Activated naive CD4-positive, alpha-beta T cell treated with anti-CD3 and anti-CD28 coated beads for 36 hours (primary cell): ENCODE measurements at places on chromosomes 12 and 14.

DNA sequence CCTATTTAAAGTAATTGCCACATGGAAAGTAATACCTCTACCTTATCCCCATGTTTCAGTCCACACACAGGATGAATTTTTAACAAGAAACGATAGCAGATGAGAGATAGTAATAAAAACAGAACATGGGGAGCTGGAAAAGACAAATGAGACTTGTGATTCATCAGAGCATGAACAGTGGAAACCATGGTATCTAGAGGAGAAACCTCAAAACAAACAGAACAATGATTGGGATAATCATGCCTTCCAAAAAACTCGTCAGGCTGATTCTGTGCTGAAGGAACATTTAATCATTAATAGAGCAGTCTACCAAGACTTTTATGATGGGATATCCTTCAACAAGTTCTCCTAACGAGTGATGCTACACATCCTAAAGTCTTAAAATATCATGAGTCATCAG, 1390.7 kb downstream of the FSCB start:
- H3K27ac ChIP-seq, result no peak overlapping the region
- no peaks in the 10 kb centered on the region for H3K4me1 ChIP-seq
- DNase-seq, result no peak
- H3K4me3 ChIP-seq, result no peak overlapping the region
- no peaks in the 10 kb centered on the region for H3K36me3 ChIP-seq

- H3K27ac ChIP-seq, result no peak overlapping the region
- H3K36me3 ChIP-seq, result no peaks in the 10 kb centered on the region
- no peaks in the 10 kb centered on the region for H3K27me3 ChIP-seq
- no peak for DNase-seq
- H3K4me3 ChIP-seq, result no peak overlapping the region
Observed at GRCh38 chr12:97957109-97957508, 494.5 kb downstream of the RMST start.

- peak; percentile 64 for DNase-seq
- no peaks in the 10 kb centered on the region for H3K36me3 ChIP-seq
- peaks cover 7% of the 10 kb centered on the region for H3K27me3 ChIP-seq
- no peak overlapping the region for H3K4me3 ChIP-seq
- H3K4me1 ChIP-seq, result no peaks in the 10 kb centered on the region
Observed at GRCh38 chr12:130013771-130014484, 110.1 kb upstream of the TMEM132D start.

- DNase-seq, result no peak
- no peak overlapping the region for H3K4me3 ChIP-seq
- no peaks in the 10 kb centered on the region for H3K4me1 ChIP-seq
- no peaks in the 10 kb centered on the region for H3K27me3 ChIP-seq
Observed at GRCh38 chr14:59333668-59334067, 131.5 kb downstream of the GPR135 start.

- no peaks in the 10 kb centered on the region for H3K27me3 ChIP-seq
- no peak for DNase-seq
- H3K36me3 ChIP-seq, result no peaks in the 10 kb centered on the region
- H3K27ac ChIP-seq, result no peak overlapping the region
Observed at GRCh38 chr12:25764892-25765291, 193.6 kb upstream of the RASSF8 start.

DNA sequence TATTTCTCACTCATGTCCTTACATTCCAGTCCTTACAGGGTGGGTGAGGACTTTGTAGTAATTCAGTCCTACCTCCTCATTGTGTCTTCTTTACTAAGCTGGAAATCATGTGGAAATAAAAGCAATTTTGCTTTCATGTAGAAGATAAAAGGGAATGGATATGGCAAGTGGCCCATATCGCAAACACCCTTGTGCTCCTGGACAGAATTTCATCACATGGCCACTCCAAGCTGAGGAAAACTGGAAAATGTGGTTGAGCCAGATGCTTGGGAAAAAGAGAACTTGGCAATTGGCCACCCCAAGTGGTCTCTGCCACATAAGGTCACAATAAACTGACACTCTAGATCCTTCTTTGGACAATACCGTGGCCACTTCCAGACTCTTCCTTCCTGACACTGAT, 64.2 kb upstream of the IFNG-AS1 start:
- H3K27ac ChIP-seq, result no peak overlapping the region
- H3K27me3 ChIP-seq, result no peaks in the 10 kb centered on the region
- peaks cover 3% of the 10 kb centered on the region for H3K4me1 ChIP-seq
- H3K36me3 ChIP-seq, result no peaks in the 10 kb centered on the region
- H3K4me3 ChIP-seq, result no peak overlapping the region

- H3K36me3 ChIP-seq, result peaks cover 28% of the 10 kb centered on the region
- no peak for DNase-seq
- H3K4me1 ChIP-seq, result no peaks in the 10 kb centered on the region
- H3K27me3 ChIP-seq, result no peaks in the 10 kb centered on the region
- H3K4me3 ChIP-seq, result no peak overlapping the region
Observed at GRCh38 chr12:123398550-123399254, 14.8 kb downstream of the KMT5A start.

DNA sequence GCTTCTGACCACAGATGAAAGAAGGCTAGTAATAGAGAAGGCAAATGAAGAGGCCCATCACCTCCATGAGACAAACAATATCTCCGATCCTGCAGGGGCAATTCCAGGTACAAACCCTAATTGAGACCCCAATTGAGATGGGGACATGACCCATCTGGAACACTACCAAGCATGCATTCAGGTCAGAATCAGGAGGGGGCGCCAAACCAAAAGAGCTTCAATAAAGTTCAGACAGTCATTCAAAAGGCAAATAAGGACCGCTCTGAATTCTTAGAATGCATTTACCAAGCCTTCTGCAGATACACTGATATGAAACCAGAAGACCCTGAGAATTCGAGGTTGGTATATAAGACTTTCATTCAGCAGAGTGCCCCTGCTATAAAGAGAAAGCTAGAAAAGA, 10.2 kb upstream of the EDDM3B start:
- no peaks in the 10 kb centered on the region for H3K4me1 ChIP-seq
- peak; percentile 62 for DNase-seq
- H3K4me3 ChIP-seq, result no peak overlapping the region
- no peaks in the 10 kb centered on the region for H3K36me3 ChIP-seq
- no peak overlapping the region for H3K27ac ChIP-seq
- no peaks in the 10 kb centered on the region for H3K27me3 ChIP-seq

GRCh38 chr12:70645494-70646317, 8.5 kb upstream of the PTPRB start:
- no peak overlapping the region for H3K27ac ChIP-seq
- no peaks in the 10 kb centered on the region for H3K36me3 ChIP-seq
- H3K4me3 ChIP-seq, result no peak overlapping the region
- peaks cover 15% of the 10 kb centered on the region for H3K27me3 ChIP-seq
- DNase-seq, result peak; percentile 7

GRCh38 chr14:70707138-70708038, 65.7 kb downstream of the TTC9 start:
- no peak overlapping the region for H3K27ac ChIP-seq
- H3K36me3 ChIP-seq, result no peaks in the 10 kb centered on the region
- no peaks in the 10 kb centered on the region for H3K4me1 ChIP-seq
- H3K27me3 ChIP-seq, result no peaks in the 10 kb centered on the region
- H3K4me3 ChIP-seq, result no peak overlapping the region
- DNase-seq, result peak; percentile 16

DNA sequence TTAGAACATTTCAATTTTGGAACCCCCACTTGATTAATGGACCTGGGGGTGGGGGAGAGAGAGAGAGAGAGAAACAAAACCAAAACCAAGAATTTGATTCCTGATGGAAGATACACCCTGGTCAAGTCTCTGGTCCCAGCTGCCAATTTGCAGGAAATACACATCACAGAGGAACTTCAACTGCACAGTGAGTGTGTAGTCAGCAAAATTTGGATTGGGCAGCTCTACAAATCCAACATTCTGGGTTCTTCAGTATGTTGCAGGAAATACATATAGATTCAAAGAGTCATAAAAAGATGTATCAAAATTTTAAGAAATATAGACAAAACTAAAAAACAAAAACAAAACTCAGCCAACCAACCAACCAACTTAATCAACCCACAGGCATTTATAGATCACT, 17.4 kb downstream of the DNAH10 start:
- no peaks in the 10 kb centered on the region for H3K36me3 ChIP-seq
- no peak overlapping the region for H3K4me3 ChIP-seq
- no peak for DNase-seq
- no peaks in the 10 kb centered on the region for H3K4me1 ChIP-seq

- H3K36me3 ChIP-seq, result no peaks in the 10 kb centered on the region
- DNase-seq, result peak; percentile 40
- no peaks in the 10 kb centered on the region for H3K27me3 ChIP-seq
- H3K4me3 ChIP-seq, result no peak overlapping the region
Observed at GRCh38 chr14:55339770-55340169, 68.5 kb downstream of the FBXO34 start.

DNA sequence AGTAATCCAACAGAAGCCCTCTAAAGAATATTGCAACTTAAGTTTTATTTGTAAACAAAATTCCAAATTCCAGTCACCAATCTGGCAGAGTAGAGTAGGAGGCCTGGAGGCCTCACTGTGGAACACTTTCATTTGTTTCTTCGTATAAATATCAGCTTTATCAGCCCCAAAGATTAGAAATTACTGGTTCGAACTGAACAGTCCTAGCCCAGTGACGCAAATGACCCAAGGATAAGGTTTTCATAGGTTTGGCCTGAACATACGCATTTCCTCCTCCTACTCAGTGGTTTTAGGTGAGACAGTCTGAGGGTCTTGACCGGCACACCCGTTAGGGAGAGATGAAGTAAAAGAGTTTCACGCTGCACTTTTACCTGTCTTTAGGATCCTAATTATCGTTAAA, 1.7 kb downstream of the CDC42BPB start:
- H3K4me3 ChIP-seq, result peak overlapping the region; percentile 49
- H3K4me1 ChIP-seq, result peaks cover 8% of the 10 kb centered on the region
- H3K27me3 ChIP-seq, result peaks cover 24% of the 10 kb centered on the region
- H3K36me3 ChIP-seq, result no peaks in the 10 kb centered on the region

DNA sequence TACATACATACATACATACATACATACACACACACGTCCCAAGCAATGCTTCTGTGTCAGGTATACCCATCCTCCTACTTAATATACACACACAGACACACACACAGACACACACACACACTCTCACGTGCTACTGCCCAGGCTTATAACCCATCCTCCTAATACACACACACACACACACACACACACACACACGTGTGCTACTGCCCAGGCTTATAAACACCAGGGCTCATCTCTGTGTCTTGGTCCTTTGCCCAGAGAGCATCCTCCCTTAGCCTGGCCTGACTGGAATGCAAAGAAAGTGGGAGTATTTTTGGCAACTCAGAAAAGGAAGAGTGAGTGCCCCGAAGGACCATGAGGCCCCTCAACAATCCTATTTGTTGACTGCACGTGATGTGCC, 129.0 kb downstream of the RBM19 start:
- H3K4me1 ChIP-seq, result no peaks in the 10 kb centered on the region
- no peaks in the 10 kb centered on the region for H3K27me3 ChIP-seq
- H3K27ac ChIP-seq, result no peak overlapping the region

GRCh38 chr12:14611640-14612203, 44.0 kb upstream of the PLBD1 start:
- H3K4me3 ChIP-seq, result no peak overlapping the region
- no peak for DNase-seq
- H3K27ac ChIP-seq, result no peak overlapping the region
- H3K27me3 ChIP-seq, result peaks cover 10% of the 10 kb centered on the region
- peaks cover 2% of the 10 kb centered on the region for H3K36me3 ChIP-seq

- H3K36me3 ChIP-seq, result no peaks in the 10 kb centered on the region
- H3K27me3 ChIP-seq, result peaks cover 11% of the 10 kb centered on the region
Observed at GRCh38 chr12:52266514-52266913, 7.9 kb upstream of the KRT86 start.

- no peak for DNase-seq
- H3K36me3 ChIP-seq, result peaks cover 6% of the 10 kb centered on the region
Observed at GRCh38 chr14:89340200-89341181, 76.5 kb downstream of the FOXN3 start.

GRCh38 chr14:105148604-105149145, 19.9 kb downstream of the JAG2 start:
- H3K4me3 ChIP-seq, result no peak overlapping the region
- H3K27me3 ChIP-seq, result no peaks in the 10 kb centered on the region
- H3K4me1 ChIP-seq, result no peaks in the 10 kb centered on the region
- DNase-seq, result no peak

- peaks cover 1% of the 10 kb centered on the region for H3K36me3 ChIP-seq
- H3K4me1 ChIP-seq, result peaks cover 6% of the 10 kb centered on the region
- H3K27me3 ChIP-seq, result no peaks in the 10 kb centered on the region
- no peak overlapping the region for H3K4me3 ChIP-seq
- H3K27ac ChIP-seq, result no peak overlapping the region
Observed at GRCh38 chr12:27293463-27293862, 39.2 kb upstream of the BMAL2 start.

DNA sequence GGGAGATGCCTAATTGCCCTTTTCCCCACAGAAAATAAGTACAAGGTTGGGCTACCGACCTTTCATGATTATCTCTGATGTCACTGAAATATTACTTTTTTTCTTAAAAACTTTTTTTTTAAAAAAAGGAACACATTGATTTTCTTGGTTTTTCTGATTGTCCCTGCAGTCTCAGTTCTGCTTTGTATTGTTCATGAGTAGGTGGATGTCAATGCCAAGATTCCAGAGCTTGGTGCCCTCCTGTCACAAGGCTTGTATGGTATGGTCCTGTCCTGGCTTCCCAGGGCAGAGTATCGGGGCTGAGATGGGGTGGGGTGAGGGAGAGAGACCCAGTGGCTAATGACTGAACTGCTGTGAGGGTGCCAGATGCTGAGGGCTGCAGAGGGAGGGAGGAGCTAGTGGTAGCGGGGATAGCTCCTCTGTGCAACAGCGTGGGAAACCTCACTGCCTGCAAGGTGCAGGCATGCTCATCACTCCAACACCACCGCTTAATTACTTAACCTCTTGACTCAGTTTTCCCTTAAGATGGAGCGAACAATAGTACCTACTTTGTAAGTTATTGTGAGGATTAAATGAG, 4.4 kb upstream of the CTDSP2 start:
- no peak for DNase-seq
- no peaks in the 10 kb centered on the region for H3K36me3 ChIP-seq
- no peak overlapping the region for H3K4me3 ChIP-seq
- peaks cover 15% of the 10 kb centered on the region for H3K27me3 ChIP-seq

- peak overlapping the region; percentile 81 for H3K27ac ChIP-seq
- peak overlapping the region; percentile 85 for H3K4me3 ChIP-seq
- DNase-seq, result peak; percentile 62
- no peaks in the 10 kb centered on the region for H3K36me3 ChIP-seq
- H3K4me1 ChIP-seq, result peaks cover 12% of the 10 kb centered on the region
Observed at GRCh38 chr12:49233842-49234526, 30.9 kb upstream of the TUBA1C start.

DNA sequence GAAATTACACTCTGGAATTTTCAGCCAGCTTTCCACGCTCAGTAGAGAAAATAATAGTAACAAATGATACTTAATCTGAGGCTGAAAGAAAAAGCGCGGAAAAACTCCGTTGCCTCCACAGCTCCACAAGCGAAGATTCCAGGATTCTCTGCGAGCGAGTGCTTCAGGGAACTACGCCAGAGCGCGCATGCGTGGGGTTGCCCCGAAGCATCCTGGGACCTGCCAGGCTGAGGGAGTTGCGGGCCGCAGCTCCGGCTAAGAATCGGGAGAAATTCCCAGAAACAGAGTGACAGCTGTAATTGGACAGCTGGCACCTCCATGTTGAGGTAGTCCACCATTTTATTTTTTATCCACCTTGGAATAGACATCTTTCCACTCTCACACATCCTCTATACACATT, 12.0 kb upstream of the TTC5 start:
- DNase-seq, result no peak
- H3K36me3 ChIP-seq, result peaks cover 40% of the 10 kb centered on the region
- H3K4me1 ChIP-seq, result peaks cover 2% of the 10 kb centered on the region
- no peak overlapping the region for H3K27ac ChIP-seq
- H3K4me3 ChIP-seq, result no peak overlapping the region
